Stimulated activated CD4-positive, alpha-beta T cell treated with anti-CD3 and anti-CD28 coated beads, Interleukin-12 subunit alpha, Interleukin-12 subunit beta, amount 100 ng/mL, for 24 hours (primary cell): ENCODE measurements at places on chromosomes 7 and 10.
A peak's percentile ranks its signal among the peaks of the same experiment; 100 is the strongest.

DNA sequence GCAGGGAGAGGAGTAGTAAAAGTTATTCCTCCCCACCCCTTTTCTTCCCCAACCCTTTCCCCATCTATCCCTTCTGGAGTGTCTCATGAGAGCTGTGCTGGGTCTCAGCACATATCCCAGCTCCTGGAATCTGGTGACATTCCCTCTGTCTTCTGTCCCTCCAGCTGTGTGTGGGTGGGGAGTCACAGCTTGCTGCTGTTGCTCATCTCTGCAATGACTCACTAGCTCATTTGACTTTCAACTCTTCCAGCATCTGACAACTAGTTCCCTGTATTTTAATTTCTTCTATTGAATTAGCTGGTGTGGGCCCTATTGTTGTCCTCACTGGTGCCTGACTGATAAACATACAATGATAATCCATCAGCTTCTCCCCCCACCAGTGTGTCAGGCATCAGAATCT lies 198.9 kb upstream of the AUTS2 start:
- no peak for DNase-seq

GRCh38 chr7:104891949-104892348 lies 122.1 kb upstream of the KMT2E start:
- DNase-seq = no peak

DNA sequence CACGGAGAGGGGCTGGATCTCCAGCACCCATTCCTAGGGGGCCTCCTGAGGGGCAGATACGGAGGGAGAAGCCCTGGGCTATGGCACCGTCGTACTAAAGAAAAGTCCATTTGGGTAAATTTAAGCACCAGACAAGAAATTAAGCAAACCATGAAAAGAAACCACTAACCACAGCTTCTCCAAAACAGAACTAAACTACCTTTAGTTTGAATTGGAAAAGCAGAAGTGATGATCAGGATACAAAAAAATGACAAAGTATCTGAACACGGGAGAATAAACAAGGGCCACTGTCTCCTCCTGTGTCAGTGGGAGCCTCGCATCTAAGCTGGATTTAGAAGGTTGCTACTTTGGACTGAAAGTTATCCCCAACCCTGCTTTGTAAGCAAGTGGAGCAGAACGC lies 69.1 kb downstream of the DIP2C start:
- no peak for DNase-seq

- no peak for DNase-seq
Observed at GRCh38 chr10:6148251-6148701, 54.5 kb upstream of the PFKFB3 start.

DNA sequence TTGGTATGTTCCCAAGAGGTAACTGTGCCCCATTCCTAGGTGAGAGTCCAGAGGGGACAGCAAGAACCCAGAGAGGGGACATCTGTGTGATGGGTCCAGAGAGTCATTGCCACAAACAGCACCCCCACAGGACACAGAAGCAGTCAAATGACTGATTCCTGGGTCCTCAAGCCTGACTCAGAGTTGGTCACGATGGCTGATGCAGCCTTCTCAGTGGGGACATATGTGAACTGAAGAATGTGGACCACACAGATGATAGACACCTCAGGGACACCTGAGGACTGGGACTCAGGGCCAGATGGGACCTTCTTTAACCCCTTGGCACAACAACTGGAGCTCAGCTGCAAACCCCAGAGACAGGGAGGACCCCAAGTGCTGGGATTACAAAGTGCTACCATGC lies 96.5 kb downstream of the STRA8 start:
- DNase-seq = no peak

- DNase-seq = peak; percentile 70
Observed at GRCh38 chr7:151631953-151632749, 112.5 kb upstream of the RHEB start.

DNA sequence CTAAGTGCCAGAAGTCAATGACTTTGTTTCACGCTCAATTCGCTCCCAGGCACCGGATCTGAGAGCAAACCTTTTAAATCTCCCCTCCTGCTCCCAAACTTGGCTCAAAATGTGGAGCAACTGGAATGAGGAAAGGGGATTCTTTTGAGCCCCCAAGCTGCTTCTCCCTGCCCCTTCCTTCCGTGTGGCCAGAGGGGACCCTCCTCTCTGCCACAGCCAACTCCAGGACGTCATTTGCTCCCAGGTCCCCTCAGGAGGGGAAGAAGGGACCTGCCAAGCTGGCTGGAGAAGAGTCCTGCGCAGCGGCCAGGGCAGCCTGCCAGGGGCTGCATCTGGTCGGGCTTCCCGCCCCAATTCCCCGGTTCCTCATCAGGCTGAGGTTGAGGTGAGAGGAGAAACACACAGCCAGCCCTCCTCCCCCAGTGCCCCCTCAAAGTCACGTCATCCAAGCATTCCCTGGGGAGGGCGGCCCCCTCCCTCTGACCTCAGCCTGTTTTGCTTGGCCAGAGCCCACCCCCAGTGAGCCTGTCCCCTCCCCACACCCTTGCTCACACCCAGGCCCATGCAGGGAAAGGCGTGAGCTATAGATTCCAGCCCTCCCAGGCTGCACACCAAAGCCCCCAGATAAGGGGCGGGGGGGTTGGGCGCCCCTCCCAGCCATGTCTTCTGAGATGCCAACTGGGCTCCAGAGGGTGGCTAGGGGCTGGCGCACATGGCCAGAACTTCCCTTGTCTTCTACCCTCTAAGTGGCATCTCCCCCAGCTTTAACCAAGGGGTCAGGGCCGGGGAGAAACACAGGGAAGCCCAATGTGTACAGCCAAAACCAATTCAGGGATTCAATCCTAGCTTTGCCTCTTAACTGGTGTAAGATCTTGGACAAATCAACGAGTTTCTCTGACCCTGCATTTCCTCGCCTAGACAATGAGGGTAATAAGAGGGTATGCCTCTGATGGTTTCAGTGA lies 35.0 kb downstream of the SH3PXD2A start:
- no peak for DNase-seq

- DNase-seq = no peak
Observed at GRCh38 chr7:17557251-17557671, 258.8 kb downstream of the AHR start.

- no peak for DNase-seq
Observed at GRCh38 chr10:127492607-127493250, 56.4 kb upstream of the NPS start.

GRCh38 chr7:91570560-91570959 lies 306.3 kb downstream of the FZD1 start:
- DNase-seq = no peak

GRCh38 chr7:30206942-30207341 lies 72.2 kb downstream of the MTURN start:
- DNase-seq = no peak

- no peak for DNase-seq
Observed at GRCh38 chr7:714251-714671, 12.2 kb upstream of the DNAAF5 start.

- no peak for DNase-seq
Observed at GRCh38 chr7:129454249-129454551, 20.0 kb downstream of the STRIP2 start.

- no peak for DNase-seq
Observed at GRCh38 chr10:65571011-65571570, 1354.7 kb upstream of the LRRTM3 start.

- DNase-seq = no peak
Observed at GRCh38 chr10:70573599-70574506, 28.7 kb downstream of the PRF1 start.

- no peak for DNase-seq
Observed at GRCh38 chr7:116517626-116518025, 7.2 kb upstream of the CAV1 start.

DNA sequence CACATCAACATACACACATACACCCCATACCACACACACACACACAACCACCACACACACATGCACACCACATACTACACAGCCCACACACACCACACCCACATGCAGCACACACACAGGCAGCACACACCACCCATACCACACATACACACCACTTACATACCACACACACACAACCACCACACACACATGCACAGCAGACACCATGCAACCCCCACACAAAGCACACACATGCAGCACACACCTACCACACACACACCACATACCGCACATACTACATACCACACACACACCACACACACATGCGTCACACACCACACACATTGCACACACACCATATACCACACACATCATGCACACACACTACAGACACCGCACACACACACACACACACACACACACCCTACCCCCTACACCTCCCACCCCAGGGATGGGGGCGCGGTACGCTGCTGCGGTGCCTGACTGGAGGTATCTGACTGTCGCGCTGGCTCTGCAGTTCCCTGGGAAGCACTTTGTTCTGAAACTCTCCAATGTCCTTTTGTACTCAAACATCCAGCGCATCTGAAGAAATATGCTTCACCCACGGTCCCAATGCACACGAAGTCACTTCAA lies 5.4 kb upstream of the TRPV6 start:
- no peak for DNase-seq

DNA sequence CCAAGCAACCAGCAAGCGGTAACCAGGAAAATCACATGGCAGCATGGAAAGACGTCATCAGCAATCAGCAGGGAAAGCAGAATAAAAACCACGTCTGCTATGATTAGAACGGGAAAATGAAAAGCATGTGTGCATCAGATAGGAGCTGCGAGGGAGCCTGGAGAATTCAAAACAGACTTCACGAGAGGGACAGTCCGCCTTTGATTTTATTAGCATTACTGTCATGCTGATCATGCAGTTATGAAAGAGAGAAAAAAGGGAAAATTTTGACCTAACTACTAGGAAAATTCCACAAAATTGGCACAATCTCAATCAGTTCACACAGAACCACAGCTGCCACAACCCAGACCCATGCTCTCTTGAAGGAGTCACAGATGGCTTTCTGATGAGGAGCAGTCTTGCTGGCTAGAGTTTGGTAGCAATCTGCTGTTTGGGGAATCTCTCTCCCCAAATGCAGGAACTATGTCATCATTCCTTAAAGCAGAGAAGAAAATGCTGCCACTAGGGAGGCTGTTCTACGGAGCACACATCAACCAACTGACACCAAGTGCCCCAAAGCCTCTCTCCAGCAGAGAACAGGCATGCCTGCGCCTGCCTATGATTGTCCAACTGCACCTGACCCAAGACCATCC lies 295.9 kb downstream of the TNS3 start:
- DNase-seq = no peak

GRCh38 chr10:1626835-1627234 lies 110.5 kb downstream of the ADARB2 start:
- DNase-seq = no peak

- DNase-seq = no peak
Observed at GRCh38 chr10:49115015-49115795, at the start of gene VSTM4. VSTM4 (minus strand) TSS chr10:49115522; CDS start chr10:49115485, 37 bp downstream.

- no peak for DNase-seq
Observed at GRCh38 chr7:10106609-10107008, 867.1 kb upstream of the PHF14 start.

GRCh38 chr10:3852147-3852904 lies 67.3 kb upstream of the KLF6 start:
- DNase-seq = peak; percentile 45

- no peak for DNase-seq
Observed at GRCh38 chr10:3778692-3779157, 6.3 kb downstream of the KLF6 start.

GRCh38 chr10:120607710-120608703 lies 151.0 kb downstream of the PLPP4 start:
- DNase-seq = no peak

DNA sequence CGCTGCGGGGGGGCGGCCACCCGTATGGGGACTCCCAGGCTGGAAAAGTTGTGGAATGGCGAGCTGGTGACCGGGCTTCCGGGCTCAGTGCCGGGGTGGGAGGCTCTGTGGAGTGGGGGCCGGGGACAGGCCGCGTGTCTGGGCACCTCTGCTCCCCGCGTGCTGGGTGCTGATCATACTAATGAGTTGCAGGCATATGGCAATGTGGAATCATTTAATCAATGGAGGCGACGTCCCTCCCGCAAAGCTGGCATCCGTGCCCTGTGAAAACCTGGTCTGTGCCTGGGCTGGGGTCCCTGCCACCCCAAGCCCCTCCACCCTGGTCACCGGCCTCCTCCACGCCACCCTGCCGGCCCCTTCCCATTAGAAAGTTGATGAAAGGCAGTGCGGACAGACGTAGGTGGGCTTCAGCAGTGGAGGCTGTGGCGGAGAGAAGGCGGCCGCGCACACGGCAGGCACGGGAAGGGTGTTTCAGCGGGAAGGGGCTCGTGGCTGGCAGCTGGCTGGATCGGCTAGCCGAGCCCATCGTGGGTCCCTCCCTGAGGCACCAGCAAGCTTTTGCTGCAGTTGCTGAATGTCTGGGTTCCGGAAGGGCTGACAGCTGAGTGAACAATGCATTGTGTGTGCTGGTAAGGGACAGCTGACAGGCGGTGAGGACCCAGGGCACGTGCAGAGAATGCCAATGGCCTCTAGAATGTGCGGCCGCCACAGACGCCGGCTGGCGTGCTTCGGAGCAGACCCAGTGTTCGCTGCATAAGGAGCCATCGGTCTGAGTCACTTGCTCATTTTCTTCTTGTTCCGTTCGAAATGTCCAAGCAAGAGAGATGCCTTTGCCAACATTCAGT lies 1.5 kb downstream of the ADGRA1 start:
- no peak for DNase-seq

GRCh38 chr7:78261302-78261701 lies 462.7 kb downstream of the PHTF2 start:
- DNase-seq = no peak

- no peak for DNase-seq
Observed at GRCh38 chr7:45087301-45088145, 1.2 kb downstream of the NACAD start.

GRCh38 chr7:94170836-94171235 lies 166.7 kb upstream of the BET1 start:
- DNase-seq = no peak

DNA sequence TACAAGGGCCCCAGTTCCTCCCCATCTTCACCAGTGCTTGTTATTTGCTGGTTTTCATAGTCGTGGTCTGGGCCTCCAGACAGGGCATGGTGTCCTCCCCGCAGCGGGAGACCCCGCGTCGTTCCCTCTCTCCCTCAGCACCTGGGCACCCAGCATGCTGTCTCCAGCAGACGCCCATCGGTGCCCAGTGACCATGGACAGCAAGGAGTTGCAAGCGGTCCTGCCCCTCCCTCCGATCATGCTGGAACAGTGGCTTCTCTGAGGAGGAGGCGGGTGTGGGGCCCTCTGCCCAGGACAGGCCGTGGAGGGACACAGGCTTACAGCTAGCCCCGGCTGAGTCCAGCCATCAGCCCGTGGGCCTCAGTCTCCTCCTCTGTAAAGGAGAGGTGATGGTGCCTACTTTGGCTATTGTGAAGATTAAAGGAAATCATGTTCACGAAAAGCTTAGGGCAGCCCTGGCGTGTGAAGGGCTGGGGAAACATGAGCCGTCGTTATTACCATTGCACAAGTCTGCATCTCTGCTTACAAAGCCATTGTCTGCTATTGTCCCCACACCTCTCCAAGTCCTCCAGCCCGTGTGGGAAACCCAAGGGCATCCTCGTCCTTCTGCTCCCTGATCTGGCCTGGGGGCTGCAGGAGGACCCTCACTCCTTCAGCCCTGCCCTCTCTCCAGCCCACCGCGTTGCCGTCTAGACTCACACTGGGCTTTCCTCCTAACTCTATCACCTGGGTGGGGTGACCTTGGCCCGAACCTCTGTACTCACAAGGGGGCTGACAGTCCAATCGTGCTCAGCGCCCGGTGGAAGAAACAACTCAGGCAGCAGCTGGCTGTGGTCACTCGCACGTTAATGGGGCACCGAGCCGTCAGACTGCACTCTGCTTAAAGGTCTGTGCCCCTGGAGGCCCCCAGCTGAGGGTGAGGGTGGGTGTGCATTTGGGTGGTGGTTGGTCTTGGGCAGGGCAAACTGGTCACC lies 29.9 kb downstream of the EN2 start:
- DNase-seq = no peak

GRCh38 chr10:82661701-82662100 lies 786.7 kb downstream of the NRG3 start:
- DNase-seq = no peak

- DNase-seq = no peak
Observed at GRCh38 chr10:74677951-74678350, 148.4 kb upstream of the KAT6B start.

- DNase-seq = no peak
Observed at GRCh38 chr7:132457658-132458057, 118.6 kb downstream of the PLXNA4 start.
